Activated CD4-positive, alpha-beta T cell treated with anti-CD3 and anti-CD28 coated beads, Interleukin-2, amount 10 ng/mL, durations not matched to agents 24 days and 14 days (primary cell): ENCODE measurements at places on chromosomes 5 and 9. TPM values are rescaled to one million over a fixed set of nuclear protein-coding genes. Genes with fewer than 3 reads are reported as not detected.

SHISAL2B gene
- total RNA-seq, result not detected in 2 replicates

MSX2 gene
- not detected in 2 replicates for total RNA-seq

JAKMIP2 gene
- total RNA-seq, result 1.2 and 1.6 TPM in 2 replicates

RNF183 gene
- total RNA-seq, result 0.12 TPM in 1 of 2 replicates, not detected in the other

TXNDC8 gene
- not detected in 2 replicates for total RNA-seq

TCF7 gene
- 112 and 113 TPM in 2 replicates for total RNA-seq

ARID3C gene
- 0.14 TPM in 1 of 2 replicates, not detected in the other for total RNA-seq

PCDHGA9 gene
- 0.33 and 0.44 TPM in 2 replicates for total RNA-seq

PCDHGA1 gene
- 0.07 and 0.09 TPM in 2 replicates for total RNA-seq

- H3K36me3 ChIP-seq, result peaks cover 66% of the 10 kb centered on the region
- H3K4me3 ChIP-seq, result no peak overlapping the region
- peaks cover 8% of the 10 kb centered on the region for H3K4me1 ChIP-seq
Measured at GRCh38 chr9:111429175-111429574, 55.0 kb downstream of the ECPAS start.

- H3K4me3 ChIP-seq, result no peak overlapping the region
- H3K4me1 ChIP-seq, result peaks cover 61% of the 10 kb centered on the region
- peaks cover 22% of the 10 kb centered on the region for H3K36me3 ChIP-seq
- no peaks in the 10 kb centered on the region for H3K27me3 ChIP-seq
- no peak for DNase-seq
- peak overlapping the region; percentile 29 for H3K27ac ChIP-seq
Measured at GRCh38 chr5:67199859-67200258, 3.3 kb upstream of the CD180 start.

- no peak for DNase-seq
- peaks cover 15% of the 10 kb centered on the region for H3K4me1 ChIP-seq
Measured at GRCh38 chr5:55497712-55498111, 37.1 kb downstream of the PLPP1 start.

DNA sequence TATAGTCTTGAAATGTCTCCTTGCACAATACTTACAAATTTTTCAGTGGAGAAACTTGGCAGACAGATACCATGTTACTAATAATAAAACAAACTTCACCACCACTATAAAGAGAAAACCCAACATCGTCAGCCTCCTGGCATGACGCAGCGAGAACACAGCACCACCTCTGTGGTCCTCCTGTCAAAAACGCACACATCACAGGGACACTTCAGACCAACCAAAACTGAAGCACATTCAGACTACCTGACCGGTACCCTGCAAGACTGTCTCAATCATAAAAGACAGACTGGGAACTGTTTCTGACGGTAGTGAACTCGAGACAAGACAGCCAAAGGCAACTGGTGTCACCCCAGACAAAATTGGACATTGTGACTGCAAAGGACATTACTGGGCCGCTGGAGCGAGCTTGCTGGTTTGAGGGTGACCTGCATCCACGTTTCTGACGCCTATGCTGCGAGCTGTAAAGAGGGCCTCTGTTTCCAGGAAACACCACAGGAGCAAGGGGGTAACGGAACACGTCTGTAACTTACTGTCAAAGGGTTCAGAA is 34.4 kb downstream of the NSUN2 start:
- no peak overlapping the region for H3K4me3 ChIP-seq
- H3K27me3 ChIP-seq, result no peaks in the 10 kb centered on the region
- H3K4me1 ChIP-seq, result no peaks in the 10 kb centered on the region

DNA sequence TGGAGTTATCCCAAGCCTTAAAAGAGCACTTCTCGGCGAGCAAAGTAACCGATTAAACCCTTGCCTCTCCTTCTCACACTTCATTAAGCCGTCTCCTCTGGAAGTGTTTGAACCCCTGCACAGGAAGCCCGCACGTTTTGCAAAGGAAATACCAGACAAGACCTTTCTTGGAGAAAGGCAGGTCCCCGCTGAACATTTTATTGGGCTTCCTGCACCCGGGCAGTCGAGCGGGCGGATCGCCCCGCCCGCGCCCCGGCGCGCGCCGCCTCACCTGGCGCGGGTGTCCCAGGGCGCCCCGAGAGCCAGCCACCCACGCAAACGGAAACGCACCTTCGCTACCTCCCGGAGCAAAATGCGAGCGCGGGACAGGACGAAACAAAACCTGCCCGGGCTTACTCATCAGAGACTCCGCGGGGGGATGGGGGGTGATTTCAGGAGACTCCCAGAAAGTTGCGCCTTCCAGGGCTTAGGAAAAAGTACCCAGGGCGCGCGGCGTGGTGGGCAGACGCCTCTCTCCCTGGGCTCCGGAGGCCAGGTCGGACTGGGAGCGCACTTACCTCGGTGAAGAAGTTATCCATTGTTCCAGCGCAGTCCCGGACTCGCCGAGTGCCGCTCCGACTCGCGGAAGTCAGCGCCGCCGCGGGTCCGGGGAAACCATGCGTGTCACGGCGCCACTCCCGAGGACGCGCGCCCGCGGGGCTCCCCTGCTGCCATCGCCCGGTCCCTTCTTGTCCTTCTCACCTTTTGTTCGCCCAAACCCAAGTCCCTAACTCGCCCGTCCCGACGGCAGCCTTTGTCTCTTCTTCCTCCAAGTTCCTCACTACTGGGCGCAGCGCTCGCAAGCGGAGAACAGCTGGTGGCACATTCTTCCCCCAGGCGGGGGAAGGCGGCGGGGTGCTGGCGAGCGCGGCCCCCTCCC is 598 bp downstream of the MYO10 start:
- peaks cover 8% of the 10 kb centered on the region for H3K4me1 ChIP-seq
- no peak overlapping the region for H3K27ac ChIP-seq

DNA sequence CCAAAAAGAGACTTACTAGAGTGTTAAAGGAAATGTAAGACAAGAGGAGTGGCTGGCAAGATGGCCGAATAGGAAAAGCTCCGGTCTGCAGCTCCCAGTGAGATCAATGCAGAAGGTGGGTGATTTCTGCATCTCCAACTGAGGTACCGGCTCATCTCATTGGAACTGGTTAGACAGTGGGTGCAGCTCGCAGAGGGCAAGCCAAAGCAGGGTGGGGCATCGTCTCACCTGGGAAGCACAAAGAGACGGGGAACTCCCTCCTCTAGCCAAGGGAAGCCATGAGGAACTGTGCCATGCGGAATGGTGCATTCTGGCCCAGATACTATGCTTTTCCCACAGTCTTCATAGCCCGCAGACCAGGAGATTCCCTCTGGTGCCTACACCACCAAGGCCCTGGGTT is 308.7 kb downstream of the AGTPBP1 start:
- no peak overlapping the region for H3K27ac ChIP-seq
- no peaks in the 10 kb centered on the region for H3K4me1 ChIP-seq
- no peak for DNase-seq
- no peaks in the 10 kb centered on the region for H3K36me3 ChIP-seq

DNA sequence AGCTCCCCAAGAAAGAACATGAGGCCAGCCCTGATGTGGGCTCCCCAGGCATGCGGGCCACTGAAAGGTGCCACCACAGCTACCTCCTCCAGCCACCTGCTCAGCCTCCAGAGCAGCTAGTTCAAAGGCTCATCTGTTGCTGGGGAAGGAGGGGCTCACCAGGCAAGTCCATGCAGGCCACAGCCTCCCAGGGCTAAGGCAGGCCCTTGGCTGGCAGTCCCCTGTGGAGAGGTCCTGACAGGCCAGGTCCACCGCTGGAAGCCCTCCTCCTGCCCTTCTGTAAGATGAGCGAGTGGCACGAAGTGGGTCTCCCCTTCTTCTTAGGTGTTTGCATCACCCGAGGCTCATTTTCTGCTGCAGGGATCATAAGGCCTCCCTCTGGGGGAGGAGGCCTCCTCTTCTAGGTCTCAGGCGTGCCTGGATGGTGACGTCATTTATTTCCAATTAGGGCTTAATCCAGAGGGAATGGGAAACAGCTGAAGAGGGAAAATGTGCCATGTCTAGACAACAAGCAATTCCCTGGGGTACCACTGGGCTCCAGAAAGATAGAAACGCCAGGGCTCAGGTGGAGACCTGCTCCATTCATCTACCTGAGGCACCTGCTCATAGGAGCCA is 91.6 kb downstream of the CFAP90 start:
- no peak for DNase-seq
- no peaks in the 10 kb centered on the region for H3K36me3 ChIP-seq

GRCh38 chr9:37539634-37540033 is 36.5 kb downstream of the FBXO10 start:
- H3K4me3 ChIP-seq, result no peak overlapping the region
- DNase-seq, result no peak
- H3K4me1 ChIP-seq, result no peaks in the 10 kb centered on the region
- H3K27ac ChIP-seq, result no peak overlapping the region

DNA sequence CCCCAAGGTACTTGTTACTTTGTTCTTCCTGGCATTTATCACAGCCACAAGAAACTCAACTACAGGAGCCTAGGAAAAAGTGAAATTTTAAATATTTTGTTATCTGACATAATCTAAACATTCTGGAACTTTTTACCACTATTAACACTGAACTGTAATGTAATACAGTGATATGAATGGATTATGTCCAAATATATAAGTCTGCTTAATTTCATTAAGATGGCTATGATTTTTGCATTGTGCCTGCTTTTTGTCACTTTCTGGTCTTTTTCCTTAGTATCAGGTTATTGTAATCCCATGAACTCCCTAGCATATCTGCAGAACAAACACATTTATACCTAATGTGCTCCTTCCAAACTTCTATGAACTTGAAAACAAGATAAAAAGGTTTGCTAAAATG is 35.8 kb downstream of the PJA2 start:
- H3K4me1 ChIP-seq, result peaks cover 6% of the 10 kb centered on the region
- H3K4me3 ChIP-seq, result no peak overlapping the region
- no peak for DNase-seq
- H3K27me3 ChIP-seq, result no peaks in the 10 kb centered on the region
- peaks cover 48% of the 10 kb centered on the region for H3K36me3 ChIP-seq

DNA sequence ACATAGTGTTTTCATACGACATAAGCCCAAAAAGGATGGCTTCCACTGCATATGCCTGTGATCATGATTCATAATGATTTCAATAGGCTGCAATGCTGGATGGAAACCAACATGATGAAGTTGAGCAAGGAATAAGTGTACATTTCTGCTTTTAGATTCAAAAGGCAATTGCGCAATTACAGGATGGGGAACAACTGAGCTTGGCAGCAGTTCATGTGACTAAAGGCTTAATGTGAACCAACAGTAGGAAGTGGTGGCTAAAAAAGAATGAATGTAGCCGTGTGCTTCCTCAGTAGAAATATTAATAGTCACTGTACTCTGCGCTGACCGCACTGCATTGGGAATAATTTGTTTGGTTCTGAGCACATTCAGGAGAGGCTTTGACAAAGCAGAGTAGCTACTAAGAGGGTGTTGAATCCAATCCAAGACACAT is 51.2 kb downstream of the SLC1A3 start:
- DNase-seq, result no peak
- no peak overlapping the region for H3K4me3 ChIP-seq
- peaks cover 15% of the 10 kb centered on the region for H3K27me3 ChIP-seq
- H3K27ac ChIP-seq, result no peak overlapping the region

DNA sequence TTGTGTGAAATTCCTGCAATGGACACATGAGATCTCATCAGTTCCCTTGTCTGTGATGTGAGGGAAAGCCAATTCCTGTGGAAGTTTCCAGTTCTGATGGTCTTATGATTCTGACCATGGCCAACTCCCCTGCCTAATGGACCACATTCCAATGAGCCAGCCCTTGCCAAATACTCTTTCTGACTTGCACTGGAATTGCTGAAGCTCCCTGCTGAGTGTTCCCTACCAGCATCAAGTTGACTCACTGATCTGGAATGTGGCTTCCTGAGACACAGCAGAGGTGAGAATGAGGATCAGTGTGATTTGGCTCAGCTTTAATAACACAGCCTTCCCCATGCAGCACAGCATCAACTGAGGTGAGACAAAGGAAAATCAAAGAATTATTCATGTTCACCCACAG is 427.8 kb downstream of the KDM4C start:
- H3K27me3 ChIP-seq, result no peaks in the 10 kb centered on the region
- H3K36me3 ChIP-seq, result peaks cover 15% of the 10 kb centered on the region
- DNase-seq, result no peak
- H3K27ac ChIP-seq, result no peak overlapping the region
- H3K4me1 ChIP-seq, result no peaks in the 10 kb centered on the region

- peaks cover 1% of the 10 kb centered on the region for H3K27me3 ChIP-seq
- H3K36me3 ChIP-seq, result peaks cover 6% of the 10 kb centered on the region
- peaks cover 28% of the 10 kb centered on the region for H3K4me1 ChIP-seq
- DNase-seq, result no peak
- no peak overlapping the region for H3K27ac ChIP-seq
Measured at GRCh38 chr9:20236676-20237075, 385.6 kb downstream of the MLLT3 start.

GRCh38 chr9:128808543-128808942 is 9.8 kb upstream of the ENDOG start:
- no peaks in the 10 kb centered on the region for H3K4me1 ChIP-seq
- DNase-seq, result no peak
- no peak overlapping the region for H3K4me3 ChIP-seq
- no peak overlapping the region for H3K27ac ChIP-seq
- H3K36me3 ChIP-seq, result peaks cover 18% of the 10 kb centered on the region
- no peaks in the 10 kb centered on the region for H3K27me3 ChIP-seq

DNA sequence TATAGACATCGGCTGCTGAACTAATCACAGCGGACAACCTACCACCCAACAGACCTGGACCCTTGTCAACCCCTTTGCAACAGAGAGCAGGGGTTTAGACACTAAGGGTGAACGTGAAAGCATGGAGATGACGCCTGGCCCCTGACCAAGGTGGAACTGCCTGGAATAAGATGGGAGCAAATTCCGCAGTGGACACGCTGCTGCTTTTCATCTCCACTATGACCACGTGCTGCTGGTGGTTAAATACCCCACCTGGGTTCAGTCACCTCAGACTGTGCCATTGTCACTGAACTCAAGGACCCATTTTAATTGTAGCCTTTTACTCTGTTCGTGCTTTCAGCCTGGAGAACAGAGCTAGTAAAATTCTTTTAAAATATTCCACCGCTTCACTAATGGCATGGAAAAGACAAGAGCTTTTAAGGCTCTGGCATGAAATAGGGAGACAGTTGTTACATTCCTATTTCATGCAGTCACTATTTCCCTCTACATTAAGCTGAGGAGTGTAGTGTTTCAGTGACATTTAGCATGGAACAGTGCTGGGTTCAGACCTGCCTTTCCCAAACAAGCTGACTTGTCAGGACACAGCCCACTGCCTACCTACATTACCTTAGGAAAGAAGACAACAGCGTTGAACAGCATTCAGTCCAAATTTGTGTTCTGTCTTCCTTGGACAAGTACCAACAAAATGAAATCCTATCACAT is 96.8 kb downstream of the ANKRD18B start:
- DNase-seq, result no peak
- no peak overlapping the region for H3K27ac ChIP-seq
- no peaks in the 10 kb centered on the region for H3K36me3 ChIP-seq
- peaks cover 23% of the 10 kb centered on the region for H3K27me3 ChIP-seq

- no peaks in the 10 kb centered on the region for H3K27me3 ChIP-seq
- H3K36me3 ChIP-seq, result peaks cover 7% of the 10 kb centered on the region
- peak overlapping the region; percentile 87 for H3K4me3 ChIP-seq
- H3K4me1 ChIP-seq, result peaks cover 38% of the 10 kb centered on the region
- DNase-seq, result no peak
- peak overlapping the region; percentile 88 for H3K27ac ChIP-seq
Measured at GRCh38 chr9:4738866-4739586, 2.0 kb downstream of the AK3 start.

- peaks cover 50% of the 10 kb centered on the region for H3K36me3 ChIP-seq
- H3K4me3 ChIP-seq, result no peak overlapping the region
- H3K27me3 ChIP-seq, result no peaks in the 10 kb centered on the region
- peaks cover 10% of the 10 kb centered on the region for H3K4me1 ChIP-seq
- no peak overlapping the region for H3K27ac ChIP-seq
- no peak for DNase-seq
Measured at GRCh38 chr5:97163360-97163764, 19.7 kb downstream of the RIOK2 start.

GRCh38 chr5:41748631-41749030 is 121.6 kb downstream of the OXCT1 start:
- H3K4me1 ChIP-seq, result peaks cover 24% of the 10 kb centered on the region
- H3K4me3 ChIP-seq, result no peak overlapping the region
- DNase-seq, result no peak
- H3K27me3 ChIP-seq, result no peaks in the 10 kb centered on the region
